ENCODE measurements at places on chromosomes 5 and 9.

DNA sequence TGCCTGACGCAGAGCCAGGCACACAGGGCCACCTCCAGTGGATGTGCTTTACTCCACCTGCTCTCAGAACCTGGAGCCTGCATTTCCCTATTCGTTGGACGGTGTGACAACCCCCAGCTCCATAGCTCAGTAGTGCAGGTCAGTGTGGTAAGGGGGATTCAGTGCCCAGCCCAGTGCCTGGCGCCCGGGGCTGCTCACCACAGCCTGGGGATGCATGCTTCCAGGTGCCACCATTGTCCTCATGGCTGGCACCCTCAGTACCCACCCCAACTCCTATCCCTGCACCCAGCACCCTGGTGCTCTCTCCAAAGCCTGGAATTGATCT lies 32.8 kb upstream of the ADAMTS2 start:
- DNase-seq = no peak

GRCh38 chr9:125430161-125431011 lies 168.8 kb downstream of the GAPVD1 start:
- no peak for DNase-seq

- DNase-seq = no peak
Observed at GRCh38 chr9:2461892-2462291, 159.7 kb upstream of the VLDLR start.

GRCh38 chr5:150523472-150524350 lies 15.8 kb downstream of the NDST1 start:
- no peak for DNase-seq

DNA sequence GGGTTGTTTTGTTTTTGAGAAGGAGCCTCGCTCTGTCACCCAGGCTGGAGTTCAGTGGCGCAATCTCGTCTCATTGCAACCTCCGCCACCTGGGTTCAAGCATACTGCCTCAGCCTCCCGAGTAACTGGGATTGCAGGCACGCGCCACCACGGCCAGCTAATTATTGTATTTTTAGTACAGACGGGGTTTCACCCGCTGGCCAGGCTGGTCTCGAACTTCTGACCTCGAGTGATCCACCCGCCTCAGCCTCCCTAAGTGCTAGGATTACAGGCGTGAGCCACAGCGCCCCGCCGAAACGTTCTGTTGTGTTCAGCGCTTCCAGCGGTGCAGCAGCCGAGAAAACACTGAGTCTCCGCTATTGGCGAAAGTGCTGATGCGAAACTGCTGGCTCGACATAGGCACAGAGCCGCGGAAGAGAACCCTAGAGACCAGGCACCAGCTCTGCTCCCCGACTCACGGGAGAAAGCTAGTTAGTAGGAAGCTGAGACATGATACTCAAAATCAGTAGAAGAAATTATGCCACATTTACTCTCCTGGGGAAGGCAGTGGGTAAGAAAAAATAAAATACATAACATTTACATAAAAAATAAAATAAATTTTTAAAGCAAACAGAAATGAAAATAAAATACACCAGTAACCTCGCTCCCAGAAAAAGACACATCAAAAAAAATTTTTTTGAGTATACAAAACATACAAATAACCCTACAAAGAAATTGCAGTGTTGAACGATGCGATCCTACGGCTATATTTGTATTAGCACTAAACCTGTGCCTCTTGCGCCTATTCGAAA lies 31.6 kb downstream of the ANXA2R start:
- no peak for DNase-seq

DNA sequence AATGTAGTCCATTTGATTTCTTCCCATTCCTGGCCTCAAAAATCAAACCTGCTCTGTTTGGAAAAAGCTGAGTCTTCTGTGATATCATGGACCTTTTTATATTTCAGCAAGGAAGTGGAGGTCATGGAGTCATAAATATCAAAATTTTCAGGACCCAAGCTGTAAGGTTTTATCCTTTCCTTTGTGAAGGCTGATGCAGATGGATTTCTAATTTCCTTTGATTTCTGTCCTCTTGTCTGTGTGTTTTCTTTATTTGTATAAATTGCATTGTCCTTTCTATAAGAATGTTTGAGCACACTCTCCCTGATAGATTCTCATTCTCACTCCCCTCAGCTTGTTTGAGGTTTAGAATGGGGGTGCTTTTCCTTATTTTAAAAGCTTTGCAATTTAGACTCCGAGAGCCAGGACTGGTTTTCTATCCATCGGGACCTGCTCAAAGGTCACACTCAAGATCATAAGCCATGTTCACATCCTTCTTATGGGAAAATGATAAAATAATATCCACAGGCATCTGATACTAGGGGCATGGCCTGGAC lies 127.4 kb upstream of the TMEM161B start:
- DNase-seq = no peak

DNA sequence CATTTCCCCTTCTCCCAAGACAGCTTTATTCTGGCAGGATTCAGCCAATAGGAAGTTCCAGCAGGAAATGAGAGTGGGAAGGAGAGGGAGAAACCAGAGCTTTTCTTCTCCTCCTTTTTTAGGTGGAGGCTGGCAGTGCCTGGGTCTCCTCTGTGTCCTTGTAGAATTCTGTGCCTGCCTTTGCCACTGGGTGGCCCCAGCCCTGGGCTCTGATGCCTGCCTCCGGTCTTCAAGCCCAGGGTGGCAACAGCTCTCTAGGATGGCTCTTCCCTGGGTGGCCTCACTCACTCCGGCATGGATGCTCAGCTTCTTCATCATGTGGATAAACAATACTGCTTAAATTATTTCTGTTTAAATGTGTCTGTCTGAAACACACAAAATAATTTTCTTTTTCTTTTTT lies 694.8 kb downstream of the SEMA5A start:
- DNase-seq = no peak

- no peak for DNase-seq
Observed at GRCh38 chr9:5633243-5633642, 4.3 kb downstream of the RIC1 start.

- DNase-seq = no peak
Observed at GRCh38 chr9:87010626-87011025, 63.3 kb upstream of the GAS1 start.

Measured in neuronal stem cell (in vitro differentiated cells).